ENCODE measurements at places on chromosomes 5 and 9.

DNA sequence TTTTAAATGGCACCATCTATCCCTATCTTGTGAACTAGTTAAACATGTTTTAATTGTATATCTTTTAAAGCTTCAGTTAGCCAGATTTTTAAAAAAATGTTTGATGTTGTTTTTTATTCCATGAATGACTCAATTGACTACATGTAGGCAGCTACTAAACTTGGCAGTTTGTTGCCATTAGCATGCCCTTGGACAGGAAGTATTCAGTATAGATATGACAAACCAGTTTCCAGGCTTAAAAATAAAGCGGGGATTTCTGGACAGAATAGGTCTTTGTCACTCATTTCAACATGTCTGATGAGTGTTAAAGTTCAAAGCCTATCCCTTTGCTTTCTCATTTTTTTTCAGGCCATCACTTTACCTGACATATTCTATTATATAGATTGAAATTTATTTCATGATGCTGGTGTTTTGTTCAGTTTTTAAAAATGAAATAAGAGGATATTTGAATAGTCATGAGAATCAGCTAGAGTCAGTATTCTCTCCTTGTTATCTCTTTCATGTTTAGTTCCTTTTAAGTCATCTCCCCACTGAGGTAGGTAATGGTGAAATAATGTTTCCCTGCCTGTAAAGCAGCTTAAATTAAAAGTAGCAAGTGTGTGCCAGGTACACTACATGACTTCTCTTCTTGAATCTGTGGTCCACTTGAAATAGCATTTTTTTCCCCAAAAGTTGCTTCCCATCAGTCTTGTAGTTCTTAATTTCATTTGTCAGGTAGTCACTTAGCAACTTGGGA, 11.9 kb downstream of the TNFAIP8 start:
- no peak for DNase-seq

DNA sequence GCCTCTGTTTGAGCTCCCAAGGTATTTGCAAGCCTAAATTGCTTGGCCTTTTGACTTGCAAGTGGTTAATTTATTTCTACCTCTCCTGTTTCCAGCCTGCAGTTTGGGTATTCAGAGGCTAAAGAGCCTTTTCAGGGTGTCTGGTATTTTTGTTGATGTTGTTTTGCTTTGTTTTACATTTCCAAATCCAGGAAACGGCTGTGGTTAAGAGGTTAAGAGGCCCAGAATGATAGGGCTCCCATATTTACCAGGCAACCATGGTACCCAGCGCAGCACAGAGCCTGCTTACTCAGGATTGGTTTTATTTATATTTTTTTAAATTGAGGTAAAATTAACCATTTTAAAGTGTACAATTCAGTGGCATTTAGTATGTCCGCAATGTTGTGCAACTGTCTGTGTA, 92.1 kb downstream of the PDZD2 start:
- DNase-seq: no peak

GRCh38 chr9:100583014-100583802, 5.3 kb downstream of the CAVIN4 start:
- DNase-seq: no peak

DNA sequence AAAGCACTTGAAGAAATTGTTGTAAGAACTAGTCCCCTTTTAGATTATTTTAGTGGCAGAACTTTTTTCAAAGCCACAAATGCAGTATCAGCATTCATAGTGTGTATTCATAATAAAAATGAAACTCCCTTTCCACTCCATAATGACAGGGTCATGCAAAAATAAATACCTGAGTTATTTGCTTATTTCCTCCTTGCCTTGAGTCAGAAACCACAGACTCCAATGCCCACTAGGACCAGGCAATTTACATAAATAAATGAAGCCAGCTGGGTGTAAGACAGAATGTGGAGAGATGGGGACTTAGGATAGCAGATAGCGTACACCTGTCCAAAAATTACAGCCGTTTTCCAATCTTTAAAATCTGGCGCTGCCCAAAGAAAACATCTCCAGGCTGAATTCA, 417.8 kb downstream of the TMEM161B start:
- DNase-seq: no peak

DNA sequence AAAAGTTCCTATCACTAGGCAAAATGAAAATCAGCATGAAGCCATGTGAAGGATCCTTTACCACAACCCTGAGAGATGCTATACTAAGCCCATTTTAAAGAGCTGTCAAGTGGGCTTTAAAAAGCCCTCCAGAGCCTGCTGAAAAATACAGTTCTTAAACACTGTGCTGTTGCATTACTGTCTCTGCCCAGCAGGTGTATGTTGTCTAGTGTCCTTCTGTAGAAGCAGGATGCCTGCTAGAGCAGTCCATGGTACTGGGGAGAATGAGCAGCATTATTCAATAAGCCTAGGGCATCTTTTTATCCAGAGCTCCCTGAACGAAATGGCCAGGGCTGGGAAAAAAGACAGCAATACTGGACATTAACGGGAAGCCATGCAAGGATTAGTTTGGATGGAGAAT, 126.2 kb upstream of the PLCXD3 start:
- no peak for DNase-seq

- DNase-seq: no peak
Measured at GRCh38 chr5:169423580-169424278, 122.8 kb upstream of the SLIT3 start.

DNA sequence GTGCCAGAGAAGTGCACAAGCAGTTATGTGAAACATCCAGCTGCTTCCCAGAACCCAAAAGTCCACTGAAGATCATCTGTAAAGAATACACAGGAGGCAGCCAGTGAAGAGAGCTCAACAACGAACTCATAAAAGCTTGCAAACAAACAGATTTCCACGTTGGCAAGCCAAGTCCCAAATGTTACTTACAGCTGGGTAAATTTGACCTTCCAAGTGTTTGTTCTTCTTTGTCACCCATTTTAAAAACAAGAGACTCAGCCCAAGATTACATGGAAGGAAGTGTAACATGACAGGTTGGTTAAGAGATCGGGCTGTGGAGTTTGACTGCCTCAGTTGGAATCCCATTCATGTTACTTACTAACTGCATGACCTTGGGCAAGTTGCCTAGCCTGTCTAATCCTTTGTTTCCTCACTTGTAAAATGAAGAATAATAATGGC, 174.9 kb upstream of the PAPPA start:
- no peak for DNase-seq

DNA sequence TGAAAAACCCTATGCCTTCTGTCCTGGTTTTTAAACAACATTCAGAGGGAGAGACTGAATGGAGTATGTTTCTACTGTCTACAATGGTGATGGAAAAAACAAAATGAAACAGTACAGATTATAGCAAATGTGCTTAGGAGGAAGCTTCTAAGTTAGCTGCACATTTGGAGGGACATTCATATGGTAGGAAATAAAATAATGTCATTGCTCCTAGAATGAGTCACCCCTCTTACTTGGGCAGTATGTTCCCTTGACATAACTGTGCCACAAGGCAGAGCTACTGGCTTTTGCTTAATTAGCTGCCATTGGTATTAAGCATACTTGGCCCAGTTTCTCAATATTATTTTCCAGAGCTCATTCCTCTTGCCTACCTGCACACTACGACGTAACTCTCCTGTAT, 128.9 kb downstream of the GDNF start:
- DNase-seq: no peak

GRCh38 chr5:157747766-157748700, 4.5 kb downstream of the LSM11 start:
- DNase-seq: no peak

DNA sequence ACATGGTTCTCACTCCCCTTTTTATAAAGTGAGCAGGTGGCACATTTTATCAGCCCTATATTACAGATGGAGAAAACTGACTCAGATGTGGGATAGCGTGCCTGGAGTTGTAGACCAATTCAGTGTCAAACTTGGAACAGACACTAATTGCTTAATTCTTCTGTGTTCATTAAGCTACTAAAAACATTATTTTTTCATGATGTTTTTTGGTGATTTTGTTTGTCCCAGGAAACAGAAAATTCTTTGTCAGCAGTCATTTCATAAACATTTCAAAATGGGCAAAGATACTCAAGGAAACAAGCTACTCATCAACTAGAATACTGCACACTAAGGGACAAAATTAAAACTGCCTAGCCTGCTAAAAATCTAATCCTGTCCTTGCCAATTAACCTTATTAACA, 2.2 kb downstream of the ABHD17B start:
- no peak for DNase-seq

DNA sequence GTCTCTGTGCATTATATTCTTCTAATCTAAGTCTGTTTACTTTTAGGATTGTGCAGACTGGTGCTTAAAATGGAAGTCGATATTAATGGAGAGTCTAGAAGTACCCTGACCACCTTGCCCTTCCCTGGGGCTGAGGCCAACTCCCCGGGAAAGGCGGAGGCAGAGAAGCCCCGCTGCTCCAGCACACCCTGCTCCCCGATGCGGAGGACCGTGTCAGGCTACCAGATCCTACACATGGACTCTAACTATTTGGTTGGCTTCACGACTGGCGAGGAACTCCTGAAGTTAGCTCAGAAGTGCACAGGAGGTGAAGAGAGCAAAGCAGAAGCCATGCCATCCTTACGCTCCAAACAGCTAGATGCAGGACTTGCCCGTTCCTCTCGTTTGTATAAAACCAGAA, 17.3 kb downstream of the MACIR start:
- no peak for DNase-seq

- no peak for DNase-seq
Measured at GRCh38 chr5:168317096-168317520, 25.7 kb downstream of the WWC1 start.

GRCh38 chr5:68230285-68230684, 14.7 kb downstream of the PIK3R1 start:
- DNase-seq: no peak

- DNase-seq: no peak
Measured at GRCh38 chr5:92801911-92802310, 779.1 kb downstream of the NR2F1-AS1 start.

GRCh38 chr9:13035822-13036221, 243.7 kb downstream of the MPDZ start:
- DNase-seq: no peak

DNA sequence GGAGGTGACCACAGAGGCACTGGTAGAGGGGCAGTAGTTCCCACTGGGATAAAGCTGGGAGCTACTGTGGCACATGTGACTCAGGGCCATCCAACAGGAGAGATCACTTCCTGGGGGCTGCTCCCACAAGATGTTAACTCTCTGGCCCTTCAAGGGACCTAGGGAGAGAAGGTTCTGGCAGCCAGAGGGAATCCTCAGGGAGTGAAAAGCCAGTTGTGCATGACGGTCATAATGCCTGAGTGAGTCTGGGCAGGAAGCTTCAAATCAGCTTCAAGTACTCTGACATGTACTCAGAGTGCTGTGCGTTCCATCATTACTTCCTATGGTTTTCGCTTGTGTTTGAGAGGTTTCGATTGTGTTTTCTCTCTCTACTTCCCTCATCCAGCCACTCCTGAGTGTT, 388.5 kb downstream of the GABRG2 start:
- DNase-seq: no peak

DNA sequence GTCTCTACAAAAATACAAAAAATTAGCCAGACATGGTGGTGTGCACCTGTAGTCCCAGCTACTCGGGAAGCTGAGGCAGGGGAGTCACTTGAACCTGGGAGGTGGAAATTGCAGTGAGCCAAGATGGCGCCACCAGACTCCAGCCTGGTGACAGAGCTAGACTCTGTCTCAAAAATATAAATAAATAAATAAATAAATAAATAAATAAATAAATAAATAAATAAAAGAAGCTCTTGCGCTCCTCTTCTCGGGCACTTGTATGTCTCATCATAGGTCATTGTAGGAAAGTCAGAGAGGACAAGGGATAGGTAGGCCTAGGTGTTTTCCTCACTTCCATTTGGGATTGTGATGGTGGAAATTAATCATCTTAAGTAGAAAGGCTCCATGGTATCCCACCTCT, 252.8 kb downstream of the PIK3R1 start:
- no peak for DNase-seq

GRCh38 chr5:179410291-179411160, 65.3 kb upstream of the ADAMTS2 start:
- no peak for DNase-seq

GRCh38 chr9:128280084-128280622, 4.1 kb downstream of the SWI5 start:
- no peak for DNase-seq

DNA sequence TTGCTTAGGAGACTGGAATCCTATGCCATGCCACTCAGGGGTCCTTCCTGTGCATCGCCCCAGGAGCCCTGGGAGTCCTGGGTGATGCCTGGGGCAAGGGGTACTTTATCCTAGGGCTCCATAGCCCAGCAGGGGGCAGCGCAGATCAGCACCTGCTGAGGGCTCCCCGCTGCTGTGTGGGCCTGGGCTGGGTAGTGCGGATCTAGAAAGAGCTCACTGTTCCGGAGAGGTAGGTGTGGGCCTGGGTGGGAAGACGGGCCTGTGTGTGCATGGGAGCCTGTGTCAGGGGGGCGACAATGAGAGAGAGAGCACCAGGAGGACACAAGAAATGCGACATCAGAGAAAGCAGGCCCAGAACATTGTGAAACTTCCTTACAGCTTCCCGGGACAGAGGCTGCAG, 11.4 kb upstream of the DAB2IP start:
- no peak for DNase-seq

- no peak for DNase-seq
Measured at GRCh38 chr9:111149018-111149759, 110.9 kb upstream of the LPAR1 start.

DNA sequence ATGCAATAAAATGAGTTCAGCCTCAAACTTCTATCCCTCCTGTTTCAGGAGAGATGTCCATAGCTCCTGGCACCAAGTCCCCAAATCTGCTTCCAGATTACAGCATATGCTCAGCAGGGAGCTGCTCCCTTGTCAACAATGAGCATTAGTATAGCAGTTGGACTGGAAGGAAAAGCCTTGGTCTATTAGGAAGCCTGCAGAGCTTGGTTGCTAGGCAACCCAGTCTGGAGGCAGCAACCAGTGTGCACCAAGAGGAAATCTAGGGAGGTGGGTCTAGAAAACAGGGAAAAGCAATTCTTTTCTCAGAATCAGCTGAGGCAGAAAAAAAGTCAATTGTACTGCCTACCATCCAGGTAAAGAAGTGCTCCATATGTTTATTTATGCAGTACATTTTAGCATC, 229.5 kb upstream of the NMUR2 start:
- DNase-seq: no peak

DNA sequence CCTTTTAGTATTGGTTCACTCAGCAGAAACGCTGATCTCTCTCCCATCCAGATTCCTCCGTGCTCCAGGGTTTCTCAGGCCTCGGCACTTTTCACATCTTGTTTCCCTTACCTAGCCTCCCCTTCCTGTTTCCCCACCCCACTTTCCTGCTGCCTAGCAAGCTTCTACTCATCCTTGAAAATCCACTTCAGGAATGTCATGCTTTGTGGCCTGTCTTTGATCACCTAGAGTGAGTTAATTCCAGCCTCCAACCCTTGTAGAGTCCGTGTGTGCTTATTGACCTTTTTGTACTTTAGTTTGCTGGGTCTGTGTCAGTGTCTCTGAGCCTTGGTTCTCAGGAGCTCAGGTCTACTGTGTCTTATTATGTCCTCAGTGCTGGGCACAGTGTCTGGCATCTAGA, 116.6 kb downstream of the AOPEP start:
- DNase-seq: no peak

GRCh38 chr5:169958278-169958677, 22.0 kb downstream of the INSYN2B start:
- no peak for DNase-seq

DNA sequence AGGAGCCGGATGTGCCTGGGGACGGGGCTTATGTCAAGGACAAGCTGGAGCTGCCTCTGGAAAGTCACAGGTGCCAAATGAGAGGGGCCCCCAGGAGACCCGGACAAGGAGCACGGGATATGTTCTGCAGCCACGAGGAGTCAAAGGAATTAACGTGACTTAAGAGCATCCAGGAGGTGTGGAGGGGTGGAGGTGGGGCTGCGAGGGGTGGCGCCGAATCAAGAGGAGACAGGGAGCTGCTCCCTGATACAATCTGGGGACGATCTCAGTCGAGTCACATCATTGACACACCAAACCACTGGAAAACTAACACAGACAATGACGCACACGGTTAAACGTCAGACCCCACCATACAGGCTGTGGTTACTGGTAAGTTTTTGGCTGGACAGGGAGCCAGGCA, 10.4 kb downstream of the CCDC127 start:
- DNase-seq: no peak

All from stimulated activated CD4-positive, alpha-beta T cell treated with anti-CD3 and anti-CD28 coated beads, Interleukin-2, amount 100 ng/mL, for 4 hours (primary cell).